NCI-H2029 treated with DMSO at 0.1 percent for 48 hours (cell line): ENCODE measurements at places on chromosomes 2 and 18.

- DNase-seq: no peak
Observed at GRCh38 chr2:226649871-226650660, 149.6 kb downstream of the IRS1 start.

DNA sequence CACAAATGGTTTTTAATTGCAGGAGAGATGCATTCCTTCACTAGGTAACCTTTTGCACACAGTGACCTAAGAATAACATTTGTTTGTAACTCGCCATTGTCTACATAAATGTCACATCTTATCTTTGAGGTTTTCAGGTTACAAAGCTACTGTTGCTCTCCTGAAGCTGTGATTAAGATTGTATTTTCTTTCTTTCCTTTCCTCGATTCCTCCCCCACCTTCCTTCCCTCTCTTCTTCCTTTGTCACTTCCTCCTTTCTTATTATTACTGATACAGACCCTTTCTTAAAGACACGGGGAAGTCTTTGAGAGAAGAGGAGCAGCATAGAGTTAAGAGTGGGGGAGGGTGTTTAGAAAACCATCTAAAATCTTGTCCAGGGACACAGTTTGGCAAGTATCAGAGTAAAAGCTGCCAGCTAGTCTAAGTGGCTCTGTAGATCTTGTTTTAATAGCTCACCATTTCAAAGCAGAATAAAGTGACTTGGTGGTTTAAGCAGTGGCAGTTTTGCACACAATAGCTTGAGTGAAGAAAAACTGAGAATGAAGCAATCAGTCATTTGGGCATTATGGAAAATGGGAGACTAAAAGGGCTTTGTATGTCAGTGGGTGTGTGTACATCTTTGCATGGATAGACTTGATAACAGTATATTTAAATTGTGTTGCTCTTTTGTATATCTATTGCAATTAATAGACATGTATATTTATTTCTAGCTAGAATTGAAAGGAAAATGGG is 10.9 kb downstream of the CERS6 start:
- no peak for DNase-seq

- no peak for DNase-seq
Observed at GRCh38 chr2:196915507-196916189, 10.9 kb downstream of the PGAP1 start.

- no peak for DNase-seq
Observed at GRCh38 chr2:23624378-23624777, 239.4 kb downstream of the KLHL29 start.

DNA sequence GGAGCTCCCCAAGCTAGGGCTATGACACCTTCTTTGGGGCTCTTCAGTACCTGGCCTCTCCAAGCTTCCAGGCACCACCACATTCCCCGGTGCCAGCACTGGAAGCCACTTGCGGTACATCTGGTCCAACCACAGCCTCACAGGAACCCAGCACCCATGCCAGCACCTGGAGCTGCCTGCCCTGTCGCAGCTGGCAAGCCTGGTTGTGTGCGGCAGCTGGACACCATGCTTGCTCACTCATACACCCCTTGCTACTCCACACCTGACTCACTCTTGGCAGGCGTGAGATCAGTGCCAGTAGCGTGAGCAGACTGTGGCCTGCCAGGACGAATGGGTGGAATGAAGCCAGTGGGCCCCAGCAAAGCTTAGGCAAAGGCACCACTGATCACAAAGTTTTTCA is 34.0 kb downstream of the LRRTM4 start:
- DNase-seq: no peak

DNA sequence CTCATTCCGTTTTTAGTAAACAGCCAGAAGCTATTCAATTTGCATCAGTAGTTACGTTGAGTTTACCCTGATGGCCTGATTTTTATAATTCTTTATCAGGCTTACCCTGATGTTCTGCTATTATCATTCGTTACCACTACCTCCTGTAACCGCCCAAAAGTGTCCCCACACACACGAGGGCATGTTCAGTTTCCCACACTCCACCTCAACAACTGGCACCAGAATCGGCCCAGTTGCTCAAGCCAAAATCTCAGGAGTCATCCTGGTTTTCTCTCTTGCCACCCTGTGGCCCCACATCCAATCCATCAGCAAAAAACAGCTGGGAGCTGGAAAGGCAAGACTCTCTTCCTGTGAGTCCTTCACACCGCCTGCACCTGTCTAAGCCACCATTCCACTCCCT is 102.9 kb upstream of the RAB6C start:
- DNase-seq: no peak

DNA sequence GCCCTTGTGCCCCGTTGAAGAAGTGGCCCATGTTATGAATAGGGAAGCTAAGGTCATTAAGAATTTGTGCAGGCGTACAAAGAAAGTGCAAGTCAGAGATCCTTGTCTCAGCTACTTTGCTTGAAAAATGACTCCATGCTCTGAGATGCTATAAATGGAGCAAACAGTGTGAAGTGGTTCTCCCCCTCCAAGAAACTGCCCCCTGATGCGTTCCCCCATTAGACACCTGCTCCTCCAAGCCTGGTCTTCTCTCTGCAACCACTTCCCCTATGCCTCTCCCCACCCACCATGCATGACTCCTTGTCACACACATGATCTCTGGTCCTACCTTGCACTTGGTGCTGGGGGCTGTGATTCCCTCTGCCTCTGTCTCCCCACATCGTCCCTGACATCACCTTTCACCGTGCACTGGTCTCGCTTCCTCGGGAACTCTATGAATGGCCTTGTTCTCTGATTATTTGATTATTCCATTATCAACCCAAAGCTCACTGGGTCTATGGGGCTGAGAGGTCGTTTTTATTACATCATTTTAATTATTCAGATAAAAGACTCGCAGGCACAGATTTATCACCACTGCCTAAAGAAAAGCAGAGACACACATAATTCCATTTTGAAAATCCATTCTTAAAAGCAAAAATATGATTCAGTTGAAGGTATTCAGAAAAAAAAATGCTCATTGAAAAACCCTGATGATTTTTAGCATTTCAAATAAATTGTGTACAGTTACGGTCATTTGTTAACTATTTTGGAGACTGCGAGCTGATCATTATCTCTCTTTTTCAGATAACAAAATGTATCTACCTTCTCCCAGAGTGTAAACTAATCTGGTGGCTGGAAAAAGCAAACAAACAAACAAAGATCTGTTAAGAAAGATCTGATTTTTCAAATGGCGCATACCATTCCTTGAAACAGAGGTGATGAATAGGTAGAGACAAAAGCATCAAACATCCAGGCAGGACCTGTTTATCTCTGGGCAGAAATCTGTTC is 294.9 kb downstream of the SOX11 start:
- no peak for DNase-seq

DNA sequence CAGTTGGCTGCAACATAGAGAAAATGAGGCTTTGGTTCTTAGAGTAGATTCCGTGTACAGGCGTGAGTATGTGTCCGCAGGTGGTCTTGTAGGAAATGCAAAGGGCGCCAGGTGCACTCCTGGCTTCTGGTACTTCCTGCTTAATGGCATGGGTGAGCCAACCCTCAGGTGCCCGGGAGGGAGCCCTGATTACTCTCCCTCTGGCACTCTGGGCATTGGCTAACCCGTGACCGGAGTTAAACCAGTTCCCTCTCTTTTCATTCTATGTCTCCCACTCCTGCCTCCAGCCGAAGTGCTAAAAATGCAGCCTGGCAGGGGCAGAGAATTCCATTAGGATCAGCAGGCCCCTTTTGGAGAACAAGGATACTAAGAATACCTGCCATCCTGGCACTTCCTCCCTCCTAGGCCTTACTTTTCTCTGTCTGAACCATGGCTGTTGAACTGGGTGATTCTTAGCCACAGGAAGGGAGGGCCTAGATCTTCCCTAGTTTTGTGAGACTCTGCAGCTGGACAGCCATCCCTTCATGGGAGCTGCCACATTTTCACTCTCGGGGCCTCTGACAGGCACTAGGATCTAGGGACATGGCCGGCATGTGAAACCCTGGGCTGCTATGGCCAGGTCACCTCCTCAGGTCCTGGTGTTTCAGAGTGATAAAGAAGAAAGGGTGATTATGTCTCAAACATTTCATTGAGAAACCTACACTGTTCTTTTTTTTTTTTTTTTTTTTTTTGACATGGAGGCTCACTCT is 6.5 kb downstream of the MERTK start:
- DNase-seq: no peak

- no peak for DNase-seq
Observed at GRCh38 chr2:11042841-11043240, 112.4 kb upstream of the SLC66A3 start.

GRCh38 chr18:62702259-62702658 is 13.1 kb upstream of the PHLPP1 start:
- no peak for DNase-seq

GRCh38 chr2:172013396-172013795 is 13.6 kb downstream of the METAP1D start:
- DNase-seq: no peak

DNA sequence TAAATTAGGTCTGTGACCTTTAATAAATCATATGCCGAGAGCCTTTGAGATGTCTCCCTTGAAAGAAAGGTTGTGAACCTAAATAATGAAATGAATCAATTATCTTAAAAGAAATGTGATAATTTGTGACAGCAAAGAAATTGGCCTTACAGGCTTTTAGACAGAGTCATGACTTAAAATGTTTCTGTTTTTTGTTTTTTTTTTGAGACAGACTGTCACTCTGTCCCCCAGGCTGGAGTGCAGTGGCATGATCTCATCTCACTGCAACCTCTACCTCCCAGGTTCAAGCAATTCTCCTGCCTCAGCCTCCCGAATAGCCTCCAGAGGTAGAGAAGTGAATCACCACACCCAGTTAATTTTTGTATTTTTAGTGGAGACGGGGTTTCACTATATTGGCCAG is 898.0 kb downstream of the CNTNAP5 start:
- DNase-seq: no peak

DNA sequence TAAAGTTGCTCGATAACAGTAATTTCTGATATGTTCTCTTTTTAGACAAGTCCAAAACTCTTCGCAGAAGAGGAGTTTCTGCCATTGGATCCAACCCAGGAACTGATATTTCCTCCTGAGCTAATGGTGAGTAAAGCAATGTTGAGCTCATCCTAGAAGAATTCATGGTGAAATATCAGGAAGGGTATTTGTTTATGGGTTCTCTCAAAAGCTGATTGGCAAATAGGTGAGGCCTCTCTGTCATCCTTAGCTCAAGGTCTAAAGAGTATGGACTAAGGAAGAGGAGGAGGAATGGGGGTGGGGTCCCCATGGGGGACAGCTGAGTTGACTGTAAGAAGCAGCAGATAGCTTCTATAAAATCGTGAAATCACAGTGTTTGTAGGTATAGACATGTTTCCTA is 18.2 kb downstream of the AOX1 start:
- no peak for DNase-seq

GRCh38 chr2:32450851-32451250 is 94.0 kb downstream of the BIRC6 start:
- DNase-seq: no peak

GRCh38 chr2:43273529-43273928 is 47.1 kb upstream of the ZFP36L2 start:
- DNase-seq: no peak

- DNase-seq: no peak
Observed at GRCh38 chr2:133760376-133760775, 192.1 kb upstream of the NCKAP5 start.

GRCh38 chr2:85133751-85134254 is 611 bp downstream of the TCF7L1 start:
- no peak for DNase-seq

DNA sequence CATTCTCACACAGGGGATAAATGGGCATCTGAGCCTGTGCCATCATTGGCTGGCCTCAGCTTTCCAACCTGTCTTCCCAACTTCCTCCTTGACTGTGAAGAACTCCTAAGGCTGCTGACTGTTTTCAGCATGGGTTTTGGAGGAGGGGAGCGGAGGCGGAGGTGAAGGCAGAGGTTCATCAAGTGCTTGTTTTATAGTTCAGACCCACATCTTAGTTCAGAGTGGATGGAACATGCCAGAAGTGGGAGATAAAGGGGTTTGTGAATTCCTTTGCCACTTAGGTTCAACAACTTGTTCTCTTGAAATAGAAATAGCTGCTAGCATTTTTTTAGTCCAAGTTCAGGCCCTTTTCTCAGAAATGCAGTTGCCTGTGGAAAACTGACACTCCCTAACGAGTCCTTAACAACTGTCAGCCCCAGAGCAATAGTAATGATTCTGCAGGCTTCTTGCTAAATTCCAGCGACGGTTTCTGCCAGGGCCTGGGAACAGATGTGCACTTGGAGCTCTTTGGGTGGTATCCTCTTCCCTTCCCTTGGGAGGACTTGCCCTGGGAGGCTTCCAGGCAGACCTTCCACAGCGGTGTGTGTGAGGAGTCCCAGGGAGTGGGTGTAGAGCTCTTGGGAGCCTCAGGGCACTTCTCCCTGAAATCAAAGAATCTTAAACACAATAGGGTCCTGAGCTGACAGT is 30.1 kb upstream of the ITGA6 start:
- no peak for DNase-seq

GRCh38 chr2:167681234-167682015 is 566.0 kb downstream of the STK39 start:
- no peak for DNase-seq

DNA sequence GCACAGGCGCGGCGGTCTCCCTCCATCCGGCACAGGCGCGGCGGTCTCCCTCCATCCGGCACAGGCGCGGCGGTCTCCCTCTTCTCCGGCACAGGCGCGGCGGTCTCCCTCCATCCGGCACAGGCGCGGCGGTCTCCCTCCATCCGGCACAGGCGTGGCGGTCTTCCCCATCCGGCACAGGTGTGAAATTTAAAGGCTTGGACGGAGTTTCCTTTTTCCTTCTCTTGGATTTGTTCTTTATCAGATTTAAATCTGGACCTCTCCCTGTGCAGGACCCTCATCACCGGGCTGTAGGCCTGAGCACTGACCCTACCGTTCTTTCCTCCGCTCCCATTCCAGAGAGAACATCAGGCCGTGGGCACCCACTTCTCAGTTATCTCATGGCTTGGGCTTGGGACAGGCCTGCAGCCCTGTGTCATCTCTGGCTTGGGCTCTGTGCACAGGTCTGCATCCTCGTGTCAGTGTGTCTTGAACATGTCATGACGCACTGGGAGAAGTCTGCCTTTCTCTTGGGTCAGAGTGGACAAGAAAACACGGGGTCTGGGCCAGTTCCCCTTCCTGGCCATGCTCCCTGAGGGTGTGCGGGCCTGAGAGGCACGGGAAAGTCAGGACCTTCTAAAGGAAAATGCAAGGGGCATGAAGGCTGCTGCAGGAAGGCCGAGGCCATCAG is 53.9 kb upstream of the PXDN start:
- DNase-seq: no peak

- no peak for DNase-seq
Observed at GRCh38 chr2:23940718-23941620, 706 bp downstream of the UBXN2A start.

- no peak for DNase-seq
Observed at GRCh38 chr2:216151313-216152025, 42.3 kb downstream of the XRCC5 start.

- no peak for DNase-seq
Observed at GRCh38 chr2:175576875-175577274, 395.4 kb upstream of the ATP5MC3 start.

DNA sequence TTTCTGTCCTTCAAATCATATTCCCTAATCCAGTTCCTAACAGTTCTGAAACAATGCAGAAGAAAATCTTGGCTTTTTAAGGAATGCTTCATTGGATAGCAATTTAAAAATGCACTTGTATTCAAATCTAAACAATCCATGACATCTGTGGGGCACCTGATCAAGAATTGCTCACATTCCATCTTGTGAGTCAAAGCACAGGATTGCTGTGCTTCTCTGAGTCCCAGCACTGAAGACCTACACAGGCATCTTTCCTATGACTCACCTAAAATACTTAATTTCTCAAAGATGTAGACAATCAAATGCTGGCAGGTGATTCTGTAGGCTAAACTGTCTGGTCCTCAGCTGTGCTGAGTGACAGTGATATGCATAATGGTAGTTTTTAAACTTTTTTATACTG is 10.1 kb upstream of the ATP8B1 start:
- no peak for DNase-seq

- DNase-seq: no peak
Observed at GRCh38 chr2:190571686-190572085, 37.2 kb upstream of the NEMP2 start.
